Stimulated activated CD8-positive, alpha-beta memory T cell treated with anti-CD3 and anti-CD28 coated beads, Interleukin-7, amount 100 ng/mL, for 24 hours (primary cell): ENCODE measurements at places on chromosomes 13 and 19.
A peak's percentile ranks its signal among the peaks of the same experiment; 100 is the strongest.

GRCh38 chr19:51016798-51017683, 2.5 kb downstream of the KLK10 start:
- DNase-seq = peak; percentile 50

DNA sequence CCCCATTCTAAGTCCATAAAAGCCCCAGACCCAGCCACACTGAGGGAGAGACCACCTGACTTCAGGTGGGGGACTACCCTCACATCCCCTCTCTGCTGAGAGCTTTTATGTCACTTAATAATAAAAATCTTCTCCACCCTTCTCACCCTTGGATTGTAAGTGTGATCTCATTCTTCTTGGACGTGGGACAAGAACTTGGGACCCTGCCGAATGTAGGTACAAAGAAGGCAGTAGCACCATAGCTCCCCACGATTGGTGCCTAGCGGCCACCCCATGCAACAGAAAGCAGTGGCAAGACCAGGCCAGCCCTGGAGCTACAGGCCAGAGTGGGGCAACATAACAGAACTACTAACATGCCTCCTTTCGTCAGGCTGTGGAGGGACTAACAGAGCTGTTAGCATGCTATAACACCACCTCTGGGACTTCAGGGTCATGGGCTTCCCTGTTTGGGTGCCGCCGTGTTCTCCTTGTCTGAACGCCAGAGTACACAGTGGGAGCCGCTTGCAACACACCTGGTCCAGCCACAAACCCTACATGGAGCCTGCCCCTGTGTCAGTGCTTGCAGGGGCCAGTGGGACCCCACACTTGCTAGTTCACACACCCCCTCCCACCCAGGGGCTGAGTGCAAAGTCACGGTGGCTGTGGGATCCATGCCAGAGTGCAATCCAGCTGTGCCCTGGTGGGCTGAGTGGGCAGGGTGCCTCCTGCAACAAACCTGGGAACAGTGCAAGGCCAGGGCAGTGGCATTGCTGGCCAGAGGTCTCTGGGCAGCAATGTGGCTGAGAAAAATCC, 5.2 kb upstream of the FBXO17 start:
- DNase-seq = no peak

DNA sequence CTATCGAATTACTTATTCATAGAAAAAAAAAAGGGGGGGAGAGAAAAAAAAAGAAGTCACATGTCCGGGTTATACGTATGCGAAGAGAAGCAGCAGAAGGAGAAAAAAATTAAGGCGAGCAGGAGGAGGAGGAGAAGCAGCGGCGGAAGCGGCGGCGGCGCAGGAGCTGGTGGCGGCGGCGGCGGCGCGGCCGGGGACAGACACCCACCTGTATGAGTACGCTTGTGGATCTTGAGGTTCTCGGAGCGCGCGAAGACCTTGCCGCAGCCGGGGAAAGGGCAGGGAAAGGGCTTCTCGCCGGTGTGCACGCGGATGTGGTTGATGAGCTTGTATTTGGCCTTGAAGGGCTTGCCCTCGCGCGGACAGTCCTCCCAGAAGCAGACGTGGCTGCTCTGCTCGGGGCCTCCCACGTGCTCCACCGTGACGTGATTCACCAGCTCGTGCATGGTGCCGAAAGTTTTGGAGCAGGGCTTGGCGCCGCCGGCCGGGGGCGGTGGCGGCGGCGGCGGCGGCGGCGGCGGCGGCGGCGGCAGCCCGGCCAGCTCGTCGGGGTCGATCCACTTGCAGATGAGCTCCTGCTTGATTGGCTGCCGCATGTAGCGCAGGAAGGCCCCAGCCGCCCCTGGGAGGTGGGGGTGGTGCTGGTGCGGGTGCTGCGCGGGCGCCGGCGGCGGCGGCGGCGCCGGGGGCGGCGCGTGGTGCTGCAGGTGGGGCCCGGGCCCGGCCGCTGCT, 1.5 kb downstream of the ZIC5 start:
- DNase-seq = no peak

GRCh38 chr13:49450105-49450819, 6.2 kb downstream of the SETDB2 start:
- no peak for DNase-seq

GRCh38 chr19:45630463-45630862, 8.7 kb downstream of the EML2 start:
- no peak for DNase-seq

- DNase-seq = no peak
Measured at GRCh38 chr19:35332817-35333216, 3.8 kb downstream of the CD22 start.

- no peak for DNase-seq
Measured at GRCh38 chr19:49428547-49429451, 3.6 kb downstream of the GFY start.

DNA sequence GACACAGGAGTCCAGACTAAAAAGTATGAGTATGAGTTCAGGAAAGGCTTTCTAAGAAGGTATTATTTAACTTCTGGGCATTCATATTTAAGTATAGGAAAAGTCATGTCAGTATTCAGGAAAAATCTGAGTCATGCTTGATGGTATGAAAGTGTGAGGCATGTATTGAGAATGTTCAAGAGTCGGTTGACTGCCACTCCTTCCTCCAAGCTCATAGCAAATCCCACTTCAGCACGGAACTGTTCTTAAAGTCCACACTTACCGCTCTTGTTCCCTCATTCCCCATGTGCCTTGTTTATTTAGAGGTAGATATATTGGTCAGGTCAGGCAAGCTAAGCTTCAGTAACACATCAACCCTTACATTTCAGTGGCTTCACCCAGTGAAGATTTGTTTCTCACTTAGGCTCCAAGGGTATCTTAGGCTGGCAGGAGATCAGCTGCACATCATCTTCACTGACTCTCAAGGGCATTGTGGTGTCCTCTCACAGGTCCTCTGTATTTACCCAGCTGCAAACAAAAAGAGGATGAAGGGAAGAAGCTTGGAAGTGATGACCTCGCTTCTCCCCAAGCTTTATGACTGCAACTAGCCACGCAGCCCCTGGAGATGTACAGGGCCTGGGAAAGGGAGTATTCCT, 1189.2 kb downstream of the EFNB2 start:
- no peak for DNase-seq

DNA sequence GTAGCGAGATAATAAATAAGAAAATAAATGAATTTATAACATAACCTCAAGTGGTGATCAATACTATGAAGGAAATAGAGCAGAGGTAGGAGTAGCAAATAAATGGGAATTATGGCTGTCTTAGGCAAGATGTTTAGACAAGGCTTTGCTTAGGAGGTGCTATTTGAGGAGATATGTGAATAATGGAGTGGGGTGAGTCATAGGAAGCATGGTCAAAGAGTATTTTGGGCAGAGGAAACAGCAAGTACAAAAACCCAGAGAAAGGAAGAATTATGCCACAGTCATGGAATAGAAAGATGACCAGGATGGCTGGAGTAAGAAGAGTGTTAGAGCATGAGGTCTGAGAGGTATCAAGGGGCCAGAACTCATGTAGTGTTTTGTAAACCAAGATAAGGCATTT, 33.6 kb upstream of the LPAR6 start:
- no peak for DNase-seq

GRCh38 chr19:4722671-4723594, 709 bp downstream of the DPP9 start:
- no peak for DNase-seq

- DNase-seq = no peak
Measured at GRCh38 chr13:26446751-26447150, 110.7 kb upstream of the WASF3 start.

DNA sequence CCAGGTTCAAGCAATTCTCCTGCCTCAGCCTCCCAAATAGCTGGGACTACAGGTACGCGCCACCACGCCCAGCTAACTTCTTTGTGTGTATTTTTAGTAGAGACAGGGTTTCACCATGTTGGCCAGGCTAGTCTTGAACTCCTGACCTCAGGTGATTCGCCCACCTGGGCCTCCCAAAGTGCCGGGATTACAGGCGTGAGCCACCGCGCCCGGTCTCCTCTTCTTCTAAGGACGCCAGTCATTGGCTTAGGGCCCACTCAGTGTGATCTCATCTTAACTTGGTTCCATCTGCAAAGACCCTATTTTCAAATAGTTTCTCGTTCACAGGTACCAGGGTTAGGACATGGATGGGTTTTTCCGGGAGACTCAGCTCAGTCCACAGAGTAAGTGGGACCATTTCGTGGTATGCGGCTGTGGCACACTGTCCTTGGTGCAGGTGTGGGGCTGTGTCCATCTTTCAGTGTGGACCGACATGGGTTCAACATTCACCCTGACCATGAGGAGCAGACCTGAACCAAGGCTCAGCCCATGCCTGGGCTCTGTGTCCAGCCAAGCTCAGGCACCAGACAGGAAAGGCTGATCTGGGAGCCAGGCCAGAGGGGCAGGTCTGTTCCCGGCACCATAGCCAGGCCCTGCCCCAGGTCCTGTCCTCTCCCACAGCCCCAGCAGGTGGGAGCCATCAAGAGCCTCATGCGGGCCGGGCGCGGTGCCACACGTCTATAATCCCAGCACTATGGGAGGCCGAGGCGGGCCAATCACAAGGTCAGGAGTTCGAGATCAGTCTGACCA, 2.8 kb upstream of the MKNK2 start:
- no peak for DNase-seq

DNA sequence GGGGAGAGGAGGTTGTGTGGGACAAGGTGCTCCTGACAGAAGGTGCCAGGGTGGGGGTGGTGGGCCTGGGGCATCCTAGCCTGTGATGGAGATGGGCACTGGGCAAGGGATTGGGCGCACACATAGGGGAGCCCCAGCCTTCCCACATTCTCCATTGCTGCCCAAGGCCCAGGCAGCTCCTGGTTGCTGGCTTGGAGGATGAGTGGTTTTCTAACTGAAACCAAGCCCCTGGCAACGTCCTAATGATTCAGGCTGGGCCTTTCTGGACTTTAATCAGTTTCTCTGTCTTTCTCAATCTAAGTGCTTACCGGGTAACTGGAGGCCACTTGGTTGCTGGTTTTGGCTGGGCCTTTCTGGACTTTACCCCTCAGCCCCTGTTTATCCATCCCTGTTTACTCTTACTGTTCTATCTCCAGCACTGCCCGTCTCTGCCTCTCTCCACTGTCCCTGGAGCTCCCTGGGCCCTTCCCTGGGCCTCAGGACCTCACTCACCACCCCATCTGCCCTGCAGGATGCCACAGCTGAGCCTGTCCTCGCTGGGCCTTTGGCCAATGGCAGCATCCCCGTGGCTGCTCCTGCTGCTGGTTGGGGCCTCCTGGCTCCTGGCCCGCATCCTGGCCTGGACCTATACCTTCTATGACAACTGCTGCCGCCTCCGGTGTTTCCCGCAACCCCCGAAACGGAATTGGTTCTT, 354 bp downstream of the CYP4F3 start:
- DNase-seq = no peak

DNA sequence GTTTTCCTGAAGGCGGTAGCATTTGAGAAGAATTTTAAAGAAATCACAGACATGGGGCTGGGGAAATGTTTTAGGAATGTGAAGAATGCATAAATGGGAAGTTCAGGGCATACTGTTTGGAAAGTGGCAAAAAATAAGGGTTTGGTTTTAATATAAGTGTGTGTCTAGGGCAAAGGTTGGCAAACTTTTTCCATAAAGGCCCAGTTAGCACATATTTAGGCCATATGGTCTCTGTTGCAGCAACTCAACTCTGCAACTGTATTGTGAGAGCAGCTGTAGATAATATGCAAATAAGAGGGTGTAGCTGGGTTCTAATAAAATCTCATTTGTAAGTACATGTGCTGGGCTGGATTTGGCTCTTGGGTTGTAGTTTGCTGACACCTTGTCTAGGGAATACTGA, 521.9 kb downstream of the DIAPH3 start:
- DNase-seq = no peak

- DNase-seq = no peak
Measured at GRCh38 chr19:17615889-17616685, 60.6 kb downstream of the COLGALT1 start.

DNA sequence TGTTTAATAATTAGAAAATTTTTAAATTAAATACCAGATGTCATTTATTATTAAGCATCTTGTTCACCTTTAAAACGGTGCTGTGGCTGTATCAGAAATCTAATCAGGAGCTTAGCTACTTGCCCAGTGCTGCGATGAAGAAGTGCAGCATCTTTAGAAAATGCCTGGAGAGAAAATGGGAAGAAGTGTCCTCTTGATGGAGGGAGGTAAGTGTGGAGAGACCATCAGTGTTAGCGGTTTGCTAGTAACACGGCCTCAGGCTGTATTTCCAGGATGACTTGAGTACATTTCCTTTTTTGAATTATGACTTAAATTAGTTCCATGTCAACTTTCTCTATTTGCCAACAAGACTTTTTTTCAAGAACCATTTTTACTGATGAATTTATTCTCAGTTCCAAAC, 74.1 kb downstream of the SHISA2 start:
- DNase-seq = no peak

DNA sequence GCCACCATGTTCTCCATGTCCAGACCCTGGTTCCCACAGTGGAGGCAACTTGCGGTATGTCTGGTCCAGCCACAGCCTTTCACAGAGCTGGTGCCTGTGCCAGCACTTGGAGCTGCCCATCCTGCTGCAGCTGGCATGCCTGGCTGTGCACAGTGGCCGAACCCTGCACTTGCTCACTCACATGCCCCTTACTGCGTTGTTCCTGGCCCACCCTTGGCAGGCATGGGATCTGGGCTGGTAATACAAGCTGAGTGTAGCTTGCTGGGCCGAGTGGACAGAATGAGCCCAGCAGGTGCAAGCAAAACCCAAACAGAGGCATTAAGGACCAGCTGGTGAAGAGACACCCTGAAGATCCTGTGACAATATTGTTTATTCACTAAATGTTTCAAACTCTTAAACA, 583.9 kb upstream of the SLITRK6 start:
- DNase-seq = no peak

DNA sequence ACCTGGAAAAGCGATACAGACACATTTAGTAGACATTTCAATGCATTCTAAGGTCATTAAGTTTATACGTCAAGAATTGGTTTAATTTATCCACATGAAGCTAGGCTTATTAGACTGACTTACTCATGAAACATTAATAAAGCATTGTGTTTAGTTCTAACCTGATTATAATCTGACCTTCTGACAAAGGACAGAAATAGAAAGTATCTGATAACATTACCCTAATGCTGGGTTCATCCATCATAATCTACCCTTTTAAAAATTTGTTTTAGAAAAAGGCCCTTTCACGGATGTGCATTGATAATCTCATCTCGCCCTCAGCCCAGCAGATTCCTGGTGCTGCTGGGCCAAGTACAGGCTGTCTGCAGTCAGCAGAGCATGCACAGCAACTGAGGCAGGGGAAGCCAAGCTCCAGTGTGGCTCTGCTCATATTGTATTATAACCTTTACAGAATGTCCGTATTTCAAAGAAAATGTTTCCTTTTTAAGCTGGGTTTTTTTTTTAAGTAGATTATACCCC, 142.1 kb upstream of the MAB21L1 start:
- no peak for DNase-seq
